ENCODE measurements at places on chromosomes 12 and 14.

DNA sequence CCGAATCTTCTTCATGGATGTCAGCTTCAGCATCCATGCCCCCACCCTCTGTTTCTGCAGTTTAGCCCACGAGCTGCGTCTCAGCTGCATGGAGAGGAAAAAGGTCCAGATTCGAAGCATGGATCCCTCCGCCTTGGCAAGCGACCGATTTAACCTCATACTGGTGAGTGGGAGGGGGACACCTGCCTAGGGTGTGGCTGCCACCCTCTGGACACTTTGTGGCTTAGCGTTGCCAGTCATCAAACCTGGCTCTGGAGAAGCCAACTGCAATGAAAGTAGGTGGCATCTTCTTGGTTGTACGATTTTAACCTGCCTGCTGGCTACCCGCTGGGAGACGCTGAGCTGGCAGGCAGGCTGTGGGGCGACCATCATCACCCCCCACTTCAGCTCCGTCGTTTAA, 16.7 kb downstream of the DCAF4 start:
- DNase-seq = no peak

DNA sequence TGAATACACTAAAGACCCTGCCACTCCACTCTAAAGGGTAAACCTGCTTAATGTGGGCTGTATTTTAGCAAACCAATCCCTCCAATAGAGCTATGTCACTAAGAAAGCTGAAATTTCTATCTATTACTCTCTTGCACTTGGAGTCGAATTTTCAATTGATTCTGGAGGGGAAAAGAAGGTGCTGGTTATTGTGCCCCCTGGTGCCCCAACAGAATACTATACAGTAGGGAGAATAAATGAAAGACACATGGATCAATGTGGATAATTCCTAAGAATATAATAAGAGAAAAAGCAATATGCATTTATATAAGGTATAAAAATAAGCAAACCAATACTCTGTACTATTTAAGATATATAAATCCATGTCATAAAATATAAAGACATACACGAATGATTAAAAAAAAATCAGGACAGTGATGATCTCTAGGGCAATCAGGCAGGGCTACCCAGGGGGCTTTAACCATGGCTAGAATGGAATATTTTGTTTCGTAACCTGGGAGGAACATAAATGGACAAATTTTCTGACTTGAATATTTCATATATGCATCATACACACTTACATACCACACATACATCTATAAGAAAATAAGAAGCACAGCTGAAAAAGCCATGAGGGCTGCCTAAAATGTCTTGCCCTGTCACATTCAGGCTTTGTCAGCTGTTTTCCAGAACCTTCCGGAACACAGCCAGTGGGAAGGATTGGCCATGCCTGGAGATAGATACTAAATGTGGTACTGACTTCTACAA, 54.4 kb downstream of the EFCAB11 start:
- peak; percentile 20 for DNase-seq

DNA sequence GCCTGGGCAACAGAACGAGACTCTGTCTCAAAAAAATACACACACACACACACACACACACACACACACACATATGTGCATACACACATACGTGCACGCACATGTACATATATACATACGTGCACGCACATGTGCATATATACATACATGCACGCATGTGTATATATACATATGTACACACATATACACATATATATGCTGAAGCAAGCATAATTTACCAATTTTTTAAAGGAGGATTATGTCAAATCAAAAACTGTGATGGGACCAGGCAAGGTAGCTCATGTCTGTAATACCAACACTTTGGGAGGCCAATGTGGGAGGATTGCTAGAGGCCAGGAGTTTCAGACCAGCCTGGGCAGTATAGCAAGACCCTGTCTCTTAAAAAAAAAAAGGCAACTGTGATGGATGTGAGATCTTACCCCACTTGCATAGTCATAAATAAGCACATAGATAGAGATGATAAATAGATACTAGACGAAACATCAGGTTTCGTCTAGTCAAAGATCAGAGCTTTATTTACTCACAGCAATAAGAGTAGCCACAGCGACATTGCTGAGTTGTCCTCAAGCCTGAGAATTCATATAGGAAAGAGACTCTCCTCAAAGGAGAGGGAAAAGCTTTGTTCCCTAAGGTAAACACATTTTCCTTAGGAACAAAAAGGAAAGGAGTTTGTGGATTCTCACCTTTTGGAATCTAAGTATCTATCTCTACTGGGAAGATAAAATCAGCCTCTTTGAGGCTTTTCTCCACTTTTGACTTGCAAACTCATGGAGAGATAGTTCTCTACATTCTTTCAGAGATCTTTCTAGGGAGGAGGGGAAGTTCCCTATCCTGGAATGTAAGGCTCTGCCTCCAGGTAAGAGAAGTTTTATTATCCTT, 74.7 kb upstream of the AMN1 start:
- no peak for DNase-seq

GRCh38 chr12:42129595-42130204, 15.0 kb downstream of the GXYLT1 start:
- DNase-seq = peak; percentile 68

DNA sequence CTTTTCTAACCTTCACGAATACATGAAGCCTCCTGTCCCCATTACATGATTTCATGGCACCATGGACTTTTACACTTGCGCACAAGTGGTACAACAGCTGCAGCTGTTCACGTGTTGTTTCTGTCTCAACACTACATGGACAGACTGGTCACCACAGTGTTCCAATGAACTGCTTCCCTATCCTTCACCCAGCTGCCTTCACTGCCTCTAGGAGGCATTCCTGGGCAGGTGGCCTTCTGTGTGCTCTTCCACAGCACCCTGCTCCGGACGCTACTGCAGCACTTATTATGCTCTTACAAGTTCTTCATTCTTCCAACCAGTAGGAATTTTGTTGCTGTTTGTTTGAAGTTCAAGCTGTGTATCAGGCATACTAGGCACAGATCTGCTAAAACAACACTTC, 1.5 kb downstream of the MTERF2 start:
- no peak for DNase-seq

- DNase-seq = no peak
These were observed 808.9 kb upstream of the SEL1L start for GRCh38 chr14:82342596-82342995.

DNA sequence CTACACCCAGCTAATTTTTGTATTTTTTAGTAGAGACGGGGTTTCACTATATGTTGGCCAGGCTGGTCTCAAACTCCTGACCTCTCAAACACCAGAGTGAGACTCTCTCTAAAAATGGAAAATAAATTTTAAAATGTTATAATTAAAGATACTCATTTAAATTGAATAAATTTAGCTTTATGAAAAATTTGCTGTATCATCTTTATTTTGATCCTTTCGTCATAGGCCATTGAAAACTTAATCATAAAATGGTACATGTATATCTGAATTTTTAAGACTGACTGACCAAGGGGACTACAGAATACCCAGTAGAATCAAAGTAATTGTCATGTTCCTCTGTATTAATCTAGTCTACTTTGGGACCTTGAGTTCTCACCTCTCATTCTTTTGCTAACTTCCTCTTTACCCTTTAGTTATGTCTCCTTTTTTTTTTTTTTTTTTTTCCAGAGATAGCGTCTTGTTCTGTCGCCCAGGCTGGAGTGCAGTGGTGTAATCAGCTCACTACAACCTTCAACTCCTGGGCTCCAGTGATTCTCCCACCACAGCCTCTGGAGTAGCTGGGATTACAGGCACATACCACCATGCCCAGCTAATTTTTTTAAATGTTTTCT, 9.5 kb downstream of the RAB5B start:
- peak; percentile 79 for DNase-seq

- no peak for DNase-seq
These were observed 86.3 kb downstream of the SEC23A start for GRCh38 chr14:39016733-39017095.

DNA sequence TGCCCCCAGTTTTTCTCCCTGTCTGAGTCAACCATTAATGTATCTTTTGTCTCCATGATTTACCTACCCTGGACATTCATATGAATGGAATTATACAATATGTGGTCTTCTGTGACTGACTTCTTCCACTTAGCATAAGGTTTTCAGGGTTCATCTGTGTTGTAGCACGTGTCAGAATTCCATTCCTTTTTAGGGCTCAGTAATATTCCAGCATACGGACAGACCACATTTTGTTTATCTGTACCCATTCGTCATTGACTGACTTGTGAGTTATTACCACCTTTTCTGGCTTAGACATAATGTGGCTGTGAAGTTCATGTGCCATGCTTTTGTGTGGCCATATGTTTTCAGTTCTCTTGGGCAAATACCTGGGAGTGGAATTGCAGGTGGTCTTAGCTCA, 37.9 kb downstream of the TSPAN9 start:
- DNase-seq = no peak

All from KBM-7 (cell line).